ENCODE measurements at places on chromosomes 5 and 9.

DNA sequence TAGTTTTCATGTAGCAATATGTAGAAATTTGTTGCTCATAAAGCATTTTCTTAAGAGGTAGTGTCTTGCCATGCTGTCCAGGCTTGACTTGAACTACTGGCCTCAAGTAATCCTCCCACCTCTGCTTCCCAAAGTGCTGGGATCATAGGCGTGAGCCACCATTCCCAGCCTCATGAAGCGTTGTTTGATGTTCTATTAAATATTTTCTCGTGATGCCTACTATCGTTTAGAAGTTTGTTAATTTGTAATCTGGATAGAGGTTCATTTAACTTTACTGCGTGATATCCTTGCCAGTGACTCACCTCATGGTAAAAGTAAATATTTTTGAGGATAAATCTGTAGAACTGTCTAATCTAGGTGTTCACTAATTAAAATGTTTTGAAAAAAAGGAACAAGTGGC, 82.6 kb downstream of the VCAN start:
- DNase-seq, result no peak

- DNase-seq, result peak; percentile 58
Measured at GRCh38 chr5:2017540-2018389, 135.0 kb upstream of the IRX4 start.

DNA sequence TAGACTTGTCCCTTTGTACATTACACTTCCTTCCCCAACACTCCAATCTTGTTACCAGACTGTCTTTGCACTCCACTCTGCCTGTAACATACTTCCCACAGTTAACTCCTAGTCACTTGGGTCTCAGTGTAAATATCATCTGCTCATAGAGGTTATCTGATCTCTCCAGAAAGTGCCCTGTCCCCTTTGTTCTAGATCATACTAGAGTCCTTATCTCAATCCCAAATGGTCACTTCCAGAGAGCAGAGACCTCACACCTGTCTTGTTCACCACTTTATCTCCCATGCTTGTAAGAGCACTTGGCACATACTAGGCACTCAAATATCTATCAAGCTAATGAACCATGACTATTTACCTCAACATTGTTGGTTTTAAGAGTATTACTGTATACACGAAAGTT, 30.4 kb downstream of the SETX start:
- DNase-seq, result no peak

- DNase-seq, result no peak
Measured at GRCh38 chr5:61053937-61054336, 108.3 kb downstream of the SMIM15 start.

DNA sequence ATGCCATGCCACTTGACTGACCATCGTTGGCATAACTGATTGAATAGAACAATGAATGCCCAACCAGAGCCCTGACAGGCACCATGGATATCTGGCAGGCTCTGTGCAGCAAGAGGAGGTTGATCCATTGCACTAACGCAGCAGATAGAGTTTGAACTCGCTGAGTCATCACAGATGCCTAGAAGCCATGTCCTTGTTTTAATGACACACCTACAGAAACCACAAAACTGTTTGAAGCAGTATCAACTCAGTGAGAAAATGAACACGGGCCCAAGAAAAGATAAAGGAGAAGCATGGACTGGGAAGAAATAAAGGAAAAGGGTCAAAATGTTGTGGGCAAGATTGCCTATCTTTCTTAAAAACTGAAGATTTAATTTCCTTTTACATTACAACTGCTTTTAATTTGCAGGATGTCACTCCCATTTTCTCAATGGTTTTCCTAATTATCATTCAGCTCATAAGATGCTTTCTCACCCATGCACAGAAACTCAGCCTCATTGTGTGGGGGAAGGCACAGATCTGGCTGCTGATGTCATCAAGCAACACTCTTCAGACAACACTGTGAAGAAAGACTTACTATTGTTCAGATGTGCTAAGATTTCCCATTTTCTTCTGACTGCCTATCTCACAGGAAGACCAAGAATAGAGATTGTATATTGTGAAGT, 129.0 kb downstream of the PIK3R1 start:
- no peak for DNase-seq

DNA sequence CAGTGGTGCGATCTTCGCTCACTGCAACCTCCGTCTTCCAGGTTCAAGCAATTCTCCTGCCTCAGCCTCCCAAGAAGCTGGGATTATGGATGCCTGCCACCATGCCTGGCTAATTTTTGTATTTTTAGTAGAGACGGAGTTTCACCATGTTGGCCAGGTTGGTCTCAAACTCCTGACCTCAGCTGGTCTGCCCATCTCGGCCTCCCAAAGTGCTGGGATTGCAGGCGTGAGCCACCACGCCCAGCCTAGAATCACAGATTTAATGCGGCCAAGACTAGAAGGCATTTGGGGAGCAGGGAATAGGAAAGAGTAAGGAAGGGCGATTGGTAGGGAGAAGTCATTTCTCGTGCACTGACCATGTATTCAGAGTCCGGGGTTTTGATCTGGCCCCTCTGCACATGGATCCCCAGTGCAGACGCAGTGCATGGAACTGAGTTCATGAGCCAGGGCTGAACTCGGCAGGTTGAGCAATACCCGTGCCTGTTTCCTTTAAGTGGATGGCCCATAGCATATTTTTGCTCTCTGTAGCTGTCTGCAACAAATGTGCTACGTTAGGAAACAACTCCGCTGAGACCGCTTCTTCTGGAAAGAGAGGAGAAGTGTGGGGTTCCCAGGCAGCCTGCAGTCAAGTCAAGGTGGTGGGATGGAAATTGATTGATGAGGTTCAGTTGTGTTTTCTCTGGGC, 3.4 kb upstream of the HMCN2 start:
- no peak for DNase-seq

DNA sequence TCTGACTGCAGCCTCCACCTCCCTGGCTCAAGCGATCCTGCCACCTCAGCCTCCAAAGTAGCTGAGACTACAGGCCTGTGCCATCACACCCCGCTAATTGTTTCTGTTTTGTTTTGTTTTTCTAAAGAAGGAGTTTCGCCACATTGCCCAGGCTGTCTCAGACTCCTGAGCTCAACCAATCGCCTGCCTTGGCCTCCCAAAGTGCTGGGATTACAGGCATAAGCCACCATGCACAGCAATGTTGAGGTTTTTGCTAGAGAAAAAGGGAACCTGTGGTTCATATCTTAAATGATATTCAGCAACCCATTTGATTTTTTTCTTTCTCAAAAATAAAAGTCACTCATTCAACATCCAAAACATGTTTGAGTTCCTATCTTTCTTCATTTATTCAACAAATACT, 20.4 kb upstream of the DELE1 start:
- no peak for DNase-seq

- no peak for DNase-seq
Measured at GRCh38 chr5:178312880-178313282, 80.3 kb upstream of the PHYKPL start.

GRCh38 chr9:88733651-88734421, 198.9 kb downstream of the NXNL2 start:
- no peak for DNase-seq

DNA sequence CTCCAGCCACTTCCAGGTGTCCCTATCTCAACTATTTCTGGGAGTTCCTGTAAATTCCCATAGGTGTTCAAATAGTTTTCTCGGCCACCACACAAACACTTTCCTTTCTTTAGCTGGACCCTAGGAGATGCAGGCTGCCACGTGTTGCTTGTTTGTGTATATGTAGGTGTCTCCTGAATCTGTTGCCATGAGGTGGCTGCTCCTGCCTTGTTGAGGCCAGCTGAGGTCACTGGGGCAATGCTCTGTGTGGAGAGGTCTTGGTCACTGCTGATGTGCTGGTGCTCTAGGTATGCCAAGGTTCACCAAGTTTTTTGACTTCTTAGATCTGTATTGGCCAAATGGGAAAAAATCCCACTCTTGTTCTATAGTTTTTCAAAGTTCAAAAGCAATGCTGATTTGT, 132.5 kb upstream of the CHD1 start:
- no peak for DNase-seq

DNA sequence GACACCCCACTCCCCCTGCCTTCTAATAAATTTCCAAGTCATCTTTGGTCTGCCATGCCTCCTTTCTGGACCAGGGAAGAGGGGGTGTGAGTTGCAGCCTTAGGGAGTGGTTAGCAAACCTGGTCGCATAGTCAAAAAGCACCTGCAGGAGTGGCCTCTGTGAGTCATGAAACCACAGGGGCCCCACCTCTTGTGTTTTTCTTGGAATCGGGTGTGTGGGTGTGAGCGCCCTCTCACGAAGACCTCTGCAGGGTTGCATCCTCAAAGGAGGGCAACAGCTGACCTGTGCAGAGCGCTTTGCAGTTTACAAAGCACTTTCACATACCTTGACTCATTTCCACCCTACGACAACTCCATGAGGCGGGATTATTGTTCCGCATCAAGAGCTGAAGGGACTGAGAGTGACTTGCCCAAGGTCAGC, 36.8 kb upstream of the TEX48 start:
- no peak for DNase-seq

GRCh38 chr5:158938200-158938599, 161.5 kb downstream of the EBF1 start:
- no peak for DNase-seq

DNA sequence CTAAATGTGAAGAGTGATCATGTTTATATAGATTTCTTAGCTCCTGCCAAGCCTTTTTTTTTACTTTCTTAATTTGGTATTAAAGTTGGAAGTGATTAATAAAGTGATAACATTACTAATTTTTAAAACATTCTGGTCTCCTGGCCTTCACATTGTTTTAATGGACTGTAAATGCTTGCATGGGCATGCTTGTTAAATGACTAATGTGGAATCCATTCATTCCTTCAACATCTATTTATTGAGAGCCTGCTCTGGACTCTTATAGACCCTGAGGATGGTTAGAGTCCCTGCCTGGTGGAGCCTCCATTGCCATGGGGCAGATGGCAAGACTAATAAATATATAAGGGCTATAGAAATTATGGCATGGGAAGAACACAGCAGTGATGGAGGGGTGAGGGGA, 103.5 kb downstream of the NTRK2 start:
- no peak for DNase-seq

- DNase-seq, result no peak
Measured at GRCh38 chr5:6486074-6486473, 37.4 kb downstream of the UBE2QL1 start.

DNA sequence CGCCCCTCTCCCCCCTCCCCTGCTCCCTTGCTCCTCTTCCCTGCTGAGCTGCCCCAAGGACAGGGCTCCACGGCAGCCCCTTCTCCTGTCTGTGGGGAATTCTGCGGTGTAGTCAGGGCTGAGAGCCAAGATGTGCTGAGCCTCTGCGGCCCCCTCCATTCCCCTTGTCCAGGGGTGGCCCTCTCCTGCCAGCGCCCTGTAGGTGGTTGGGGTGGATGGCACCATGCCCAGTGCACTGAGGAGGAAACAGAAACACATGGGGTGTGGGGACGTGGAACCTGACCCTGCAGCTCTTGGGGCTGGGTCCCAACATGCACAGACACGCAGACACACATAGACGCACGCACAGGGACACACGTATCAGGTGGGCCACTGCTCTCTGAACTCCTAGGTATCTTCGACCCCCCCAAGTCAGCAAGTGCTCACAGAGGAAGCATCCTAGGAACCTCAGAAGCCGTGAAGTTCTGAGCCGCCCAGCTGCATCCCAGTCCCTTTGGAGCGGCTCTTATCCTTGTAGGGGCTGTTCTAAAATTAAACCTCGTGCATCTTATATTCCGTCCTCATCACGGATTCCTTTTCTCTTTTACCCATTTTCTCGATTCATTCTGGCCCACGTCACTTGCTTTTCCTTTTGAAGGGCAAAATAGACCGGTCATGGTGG, 64.8 kb downstream of the HMCN2 start:
- DNase-seq, result no peak

- DNase-seq, result no peak
Measured at GRCh38 chr5:75630875-75631274, 19.6 kb downstream of the ANKDD1B start.

- DNase-seq, result no peak
Measured at GRCh38 chr5:10579536-10580521, 16.0 kb downstream of the ANKRD33B start.

DNA sequence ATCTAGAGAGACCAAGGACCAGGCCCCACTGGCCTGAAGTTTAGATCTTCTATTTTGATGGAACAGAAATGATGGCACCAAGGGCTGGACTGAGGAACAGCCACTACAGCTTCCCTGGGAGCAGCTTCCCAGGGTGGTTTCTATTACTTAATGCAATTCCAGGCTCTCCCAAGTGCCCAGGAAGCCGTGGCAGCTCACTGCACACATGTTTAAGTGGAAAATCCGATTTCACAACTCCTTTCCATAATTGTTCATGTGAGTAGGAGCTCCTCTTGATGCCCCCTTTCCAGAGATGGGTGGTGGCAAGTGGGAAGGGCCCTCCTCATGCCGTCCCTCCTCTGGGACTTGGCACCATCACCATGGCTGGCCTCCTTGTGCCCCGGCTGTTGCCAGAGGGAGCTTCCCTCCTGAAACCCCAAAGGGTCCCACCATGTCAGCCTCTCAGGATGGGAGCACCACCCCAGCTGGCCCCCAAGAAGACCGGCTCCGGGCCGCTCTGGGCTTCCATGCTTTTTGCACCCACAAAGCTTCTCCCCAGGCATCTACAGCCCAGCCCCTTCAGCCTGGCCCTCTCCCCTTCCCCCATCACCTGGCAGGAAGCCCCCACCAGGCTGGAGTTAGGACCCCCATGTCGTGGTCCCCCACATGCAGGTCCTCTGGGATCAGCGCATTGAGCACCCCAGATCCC, 9.1 kb upstream of the UBAC1 start:
- no peak for DNase-seq

DNA sequence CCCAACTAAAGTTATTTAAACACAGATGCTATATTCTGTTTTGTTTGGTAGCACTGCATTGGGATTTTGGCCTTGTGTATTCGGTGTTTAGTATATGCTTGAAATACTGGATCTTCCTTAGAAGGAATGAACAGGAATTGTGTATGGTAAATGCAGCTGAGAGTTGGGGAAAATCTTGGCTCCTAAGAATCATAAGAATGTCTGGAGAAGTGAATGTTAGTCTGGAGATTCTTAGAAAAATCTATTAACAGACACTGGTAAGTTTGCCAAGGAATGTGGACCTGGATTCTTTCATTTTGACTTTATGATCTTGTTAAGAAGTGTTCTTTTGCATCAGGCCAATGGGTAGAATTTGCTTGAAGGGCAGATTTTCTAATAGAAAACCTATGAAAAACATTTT, 38.9 kb downstream of the SNX30 start:
- DNase-seq, result no peak

DNA sequence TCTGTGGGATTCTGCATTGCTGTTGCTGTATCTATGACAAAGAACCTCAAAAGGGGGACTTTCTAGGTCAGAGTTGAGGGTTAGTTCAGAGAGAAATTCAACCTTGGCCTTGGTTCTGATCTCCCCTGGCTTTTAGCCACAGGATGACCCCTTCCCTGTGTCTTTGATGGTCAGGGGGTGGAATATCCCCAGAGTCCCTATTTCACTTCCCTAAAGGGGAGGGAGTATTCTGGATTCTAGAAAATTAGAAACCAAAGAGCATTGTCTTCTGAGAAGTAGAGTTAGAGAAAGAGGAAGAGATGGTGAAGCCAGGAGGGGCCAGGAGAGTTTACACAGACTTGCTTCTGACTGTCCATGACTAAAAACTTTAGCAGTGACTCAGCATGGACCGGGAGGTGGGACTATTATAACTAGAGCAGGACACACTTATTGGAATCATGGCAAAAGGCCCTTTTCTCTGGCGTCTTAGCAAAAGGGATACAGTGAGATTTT, 56.2 kb upstream of the LPAR1 start:
- DNase-seq, result no peak

Measured in endothelial cell (in vitro differentiated cells).